ENCODE measurements at places on chromosomes 2 and 18.

- no peak for DNase-seq
These were observed 29.8 kb upstream of the LAMA1 start for GRCh38 chr18:7147399-7147798.

- DNase-seq: no peak
These were observed 61.0 kb downstream of the KLHL14 start for GRCh38 chr18:32711862-32712261.

- DNase-seq: no peak
These were observed 702.2 kb downstream of the ERBB4 start for GRCh38 chr2:211836409-211836808.

DNA sequence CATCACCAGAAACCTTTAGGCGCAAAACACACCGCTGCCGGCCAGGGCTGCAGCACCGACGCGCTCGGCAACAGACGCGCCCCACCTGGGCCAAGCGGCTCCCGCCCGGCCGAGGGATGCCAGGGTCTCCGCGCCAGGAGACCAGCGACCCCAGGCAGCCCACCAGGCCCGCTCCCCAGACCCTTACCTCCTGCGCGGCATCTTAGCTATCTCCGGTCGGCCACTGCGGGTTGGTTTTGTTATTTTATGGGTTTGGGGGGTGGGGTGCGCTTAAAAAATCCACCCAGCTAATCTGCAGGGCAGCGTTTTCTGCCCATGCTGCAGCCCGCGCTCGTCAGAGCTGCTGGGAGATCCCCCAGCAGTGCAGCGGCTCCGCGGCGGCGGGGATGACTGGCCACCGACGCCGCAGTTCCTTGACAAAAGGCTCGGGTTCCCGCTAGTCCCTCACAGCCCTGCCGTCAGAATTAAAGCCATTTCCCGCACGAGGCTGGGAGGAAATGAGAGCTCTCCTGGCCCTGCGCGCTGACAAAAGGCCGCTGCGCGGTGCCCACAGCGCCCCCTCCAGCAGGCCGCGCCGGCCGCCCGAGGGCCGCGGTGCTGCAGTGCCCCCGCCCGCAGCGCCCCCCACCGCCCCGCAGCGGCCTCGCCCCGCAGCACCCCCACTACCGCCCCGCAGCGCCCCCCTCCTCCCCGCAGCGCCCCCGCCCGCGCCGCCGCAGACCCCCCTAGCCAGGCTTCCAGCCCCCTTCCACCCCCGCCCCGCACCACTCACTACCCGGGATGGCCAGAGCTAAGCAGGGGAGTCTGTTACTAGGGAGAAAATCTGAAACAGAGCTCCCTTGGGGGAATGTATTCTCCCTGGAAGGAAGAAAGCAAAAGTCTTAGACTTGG, at the start of gene ADD2:
Gene ADD2 (minus strand): TSS at position 502 of the 891 bp plus-strand sequence. CDS start 61,792 bp downstream, outside the sequence.
- peak; percentile 25 for DNase-seq

DNA sequence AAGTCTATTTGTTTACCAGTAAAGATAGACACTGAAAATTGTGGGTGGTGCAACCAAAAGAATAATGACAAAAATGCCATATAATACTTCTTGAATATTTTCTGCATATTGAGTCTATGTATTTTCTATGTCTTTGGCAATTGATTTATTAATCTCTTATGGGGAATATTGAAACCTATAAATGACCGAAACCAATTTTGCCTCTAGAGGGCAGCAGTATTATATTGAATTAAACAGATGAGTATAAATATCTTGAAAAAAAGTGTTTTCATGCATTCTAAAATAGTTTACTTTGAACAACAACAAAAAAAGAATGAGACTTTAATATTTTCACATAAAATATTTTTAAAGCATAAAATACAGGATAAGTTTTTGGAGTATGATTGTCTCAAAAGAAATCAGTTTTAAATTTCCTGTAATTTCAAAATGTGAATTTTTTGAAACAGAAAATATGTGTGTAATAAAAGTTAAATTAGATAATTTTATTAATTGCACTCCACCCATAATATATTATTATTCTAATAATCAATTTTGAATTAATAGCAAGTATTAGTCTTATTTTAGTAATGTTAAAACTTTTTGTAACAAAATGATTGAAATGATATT, 49.9 kb upstream of the CALCRL start:
- DNase-seq: no peak

GRCh38 chr2:149832324-149832723, 244.7 kb upstream of the MMADHC start:
- no peak for DNase-seq

DNA sequence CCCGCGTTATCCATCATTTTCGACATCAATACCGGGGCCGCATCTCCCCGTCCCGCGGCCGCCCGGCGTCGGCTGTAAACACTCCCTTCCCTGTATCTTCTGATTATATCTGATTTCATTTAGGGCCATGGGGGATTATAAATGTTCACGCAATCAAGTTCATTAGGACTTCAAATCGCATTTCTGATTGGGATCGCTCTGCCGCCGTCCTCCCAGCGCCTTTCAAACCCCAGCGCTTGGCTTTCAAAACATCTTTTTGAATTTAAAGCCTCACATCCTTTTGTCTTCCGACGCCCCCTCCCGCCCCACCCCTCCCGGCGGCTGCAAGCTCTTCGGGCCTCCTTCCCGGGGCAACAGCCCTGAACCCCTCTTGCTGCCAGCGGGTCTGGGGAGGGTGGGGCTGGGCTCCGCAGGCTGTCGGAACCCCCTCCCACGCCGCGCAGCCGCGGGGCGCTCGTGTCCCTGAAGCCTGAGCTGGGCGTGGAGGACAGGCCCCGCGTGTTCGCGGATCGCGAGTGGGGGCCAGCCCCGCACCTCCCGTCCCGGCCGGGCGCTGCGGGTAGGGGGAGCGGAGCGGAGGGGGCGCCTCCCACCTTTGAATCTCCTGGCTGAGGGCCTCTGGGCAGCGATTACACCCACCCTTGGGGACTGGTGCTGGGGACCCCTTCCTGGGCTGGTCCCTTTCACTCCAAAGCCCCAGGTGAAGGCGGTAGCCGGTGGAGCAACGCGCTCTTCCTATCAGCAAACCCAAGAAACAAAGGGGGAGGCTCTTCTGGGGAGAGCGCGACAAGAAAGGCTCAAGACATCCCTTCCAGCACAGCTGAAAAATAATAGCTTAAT, 11.3 kb upstream of the GBX2 start:
- no peak for DNase-seq

DNA sequence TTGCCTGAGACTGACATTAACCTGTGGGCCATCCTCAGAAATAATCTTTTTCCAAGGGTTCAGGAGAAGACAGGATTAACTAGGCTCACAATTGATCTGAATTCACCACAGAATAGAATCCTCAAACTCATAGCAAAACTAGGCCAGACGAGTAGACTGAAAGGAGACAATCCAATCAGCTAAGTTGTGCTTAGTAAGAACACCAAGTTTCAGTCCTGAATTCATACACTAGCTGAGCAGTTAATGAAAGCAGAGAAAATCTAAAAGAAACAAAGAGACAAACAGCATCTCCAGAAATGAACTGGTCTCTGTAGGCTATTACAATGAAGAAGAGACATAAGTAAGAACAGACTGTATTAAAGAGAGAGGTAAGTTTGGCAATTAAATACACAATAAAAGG, 89.5 kb downstream of the GORASP2 start:
- no peak for DNase-seq

DNA sequence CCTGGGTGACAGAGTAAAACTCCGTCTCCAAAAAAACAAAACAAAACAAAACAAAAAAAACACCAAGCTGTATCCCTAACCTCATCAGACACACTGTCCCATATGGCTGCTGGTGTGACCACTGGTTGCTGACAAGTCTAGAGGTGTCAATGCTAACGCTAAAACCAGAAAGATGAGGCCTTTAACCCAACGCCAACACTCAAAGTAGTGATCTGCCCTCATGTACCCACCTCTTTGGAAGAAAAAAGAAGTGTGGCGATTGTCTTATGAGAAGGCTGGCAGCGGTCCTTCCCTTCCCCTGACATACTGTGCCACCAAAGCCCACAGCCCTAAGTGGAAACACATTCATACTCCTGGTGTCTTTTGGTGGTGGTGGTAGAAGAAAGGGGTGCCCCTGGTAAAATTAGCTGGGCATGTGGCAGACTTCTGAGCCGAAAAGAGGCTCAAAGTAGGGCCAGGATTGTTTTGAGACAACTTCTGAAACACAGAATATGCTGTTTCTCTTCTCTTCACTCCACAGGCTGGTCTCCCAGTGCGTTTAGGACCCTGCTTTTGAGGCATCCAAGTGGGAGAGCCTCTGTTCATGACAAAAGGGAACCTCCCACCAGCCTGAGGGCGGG, 9.8 kb downstream of the SERTAD2 start:
- no peak for DNase-seq

DNA sequence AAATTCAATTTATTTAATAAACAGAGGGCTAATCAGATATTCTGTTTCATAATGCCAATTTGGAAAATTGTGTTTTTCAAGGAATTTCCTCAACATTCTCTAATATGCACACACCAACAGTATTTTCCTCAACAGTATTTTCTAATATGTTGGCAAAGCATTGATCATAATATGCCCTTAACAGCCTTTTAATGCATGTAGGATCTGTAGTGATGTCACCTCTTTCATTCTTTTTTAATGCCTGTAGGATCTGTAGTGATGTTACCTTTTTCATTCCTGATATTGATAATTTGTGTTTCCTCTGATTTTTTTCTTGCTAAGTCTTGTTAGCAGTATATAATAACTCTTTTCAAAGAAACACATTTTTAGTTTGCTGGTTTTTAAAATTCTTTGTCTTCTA, 15.9 kb downstream of the VWA3B start:
- no peak for DNase-seq

DNA sequence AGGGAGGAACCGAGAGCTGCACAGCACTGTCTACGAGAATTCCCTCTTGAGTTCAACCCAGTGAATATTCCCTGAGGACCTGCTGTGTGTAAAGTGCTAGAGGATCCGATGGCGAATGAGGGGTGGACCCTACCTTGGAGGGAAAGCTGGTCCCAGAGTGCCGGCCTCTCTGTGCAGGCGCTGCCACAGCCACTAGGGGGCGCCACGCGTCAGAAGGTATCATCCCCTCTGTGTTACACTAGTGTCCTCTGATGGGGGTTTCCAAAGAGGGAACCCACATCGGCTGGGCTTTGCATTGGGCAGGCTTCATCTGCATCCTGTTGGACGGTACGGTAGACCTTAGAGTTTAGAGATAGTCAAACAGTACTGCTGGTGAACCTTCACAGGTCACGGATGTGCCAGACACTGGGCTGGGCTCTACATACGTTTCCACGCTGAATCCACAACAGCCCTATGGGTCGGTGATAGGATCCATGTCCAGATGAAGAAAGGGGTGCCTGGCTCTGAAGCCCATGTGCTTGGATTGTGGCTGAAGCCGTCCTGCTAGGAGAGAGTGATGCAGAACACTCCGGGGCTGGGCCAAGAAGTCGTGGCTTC, 39.0 kb downstream of the COA5 start:
- peak; percentile 66 for DNase-seq

DNA sequence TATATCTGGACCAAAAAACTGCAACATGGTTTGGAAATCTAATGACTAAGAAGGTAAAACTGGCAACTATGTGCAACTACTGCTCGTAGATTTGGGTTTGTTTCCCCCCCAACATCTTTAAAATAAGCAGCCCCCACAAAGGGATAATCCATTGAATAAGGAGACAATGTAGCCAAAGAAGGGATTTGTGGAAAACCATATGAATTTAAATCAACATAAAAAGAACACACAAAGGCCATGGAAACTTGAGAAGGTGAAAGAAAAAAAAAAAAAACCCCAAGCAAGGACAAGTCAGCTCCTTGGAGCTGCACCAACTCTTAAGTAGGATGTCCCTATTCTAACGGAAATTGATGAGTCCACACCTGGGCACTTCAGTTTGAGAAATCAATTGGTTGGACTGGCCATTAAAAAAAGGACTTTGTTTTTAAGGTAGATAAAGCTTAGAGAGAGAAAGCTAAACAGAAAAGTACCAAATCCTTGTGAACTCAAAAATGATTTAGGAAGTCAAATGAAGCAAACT, 53.7 kb upstream of the ST8SIA5 start:
- DNase-seq: no peak

GRCh38 chr2:100196786-100197494, 54.5 kb upstream of the AFF3 start:
- DNase-seq: no peak

DNA sequence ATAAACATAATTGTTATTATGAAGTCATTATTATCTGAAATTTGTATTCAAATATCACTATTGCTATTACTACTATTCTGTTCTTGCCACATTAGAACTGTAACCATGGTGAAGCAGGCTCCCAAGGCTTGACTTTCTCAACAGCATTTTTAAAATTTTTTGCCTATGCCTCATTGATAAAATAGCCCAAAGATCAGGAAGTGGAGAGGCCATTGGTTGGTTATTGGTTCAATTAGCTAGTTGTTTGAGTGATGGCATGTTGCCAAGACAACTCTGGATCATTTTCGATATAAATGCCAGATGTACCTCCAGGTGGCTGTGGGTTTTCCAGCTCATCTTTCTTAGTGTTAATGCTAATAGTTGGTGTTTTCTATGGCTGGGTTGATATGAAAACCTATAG, 513.5 kb downstream of the TRIB2 start:
- no peak for DNase-seq

GRCh38 chr2:81894451-81894990, 1590.0 kb upstream of the LRRTM1 start:
- no peak for DNase-seq

- DNase-seq: no peak
These were observed 13.9 kb downstream of the CLASP1 start for GRCh38 chr2:121635371-121635770.

GRCh38 chr2:236824836-236825235, 255.2 kb downstream of the ACKR3 start:
- no peak for DNase-seq

GRCh38 chr2:152548996-152549395, 168.3 kb downstream of the PRPF40A start:
- no peak for DNase-seq

DNA sequence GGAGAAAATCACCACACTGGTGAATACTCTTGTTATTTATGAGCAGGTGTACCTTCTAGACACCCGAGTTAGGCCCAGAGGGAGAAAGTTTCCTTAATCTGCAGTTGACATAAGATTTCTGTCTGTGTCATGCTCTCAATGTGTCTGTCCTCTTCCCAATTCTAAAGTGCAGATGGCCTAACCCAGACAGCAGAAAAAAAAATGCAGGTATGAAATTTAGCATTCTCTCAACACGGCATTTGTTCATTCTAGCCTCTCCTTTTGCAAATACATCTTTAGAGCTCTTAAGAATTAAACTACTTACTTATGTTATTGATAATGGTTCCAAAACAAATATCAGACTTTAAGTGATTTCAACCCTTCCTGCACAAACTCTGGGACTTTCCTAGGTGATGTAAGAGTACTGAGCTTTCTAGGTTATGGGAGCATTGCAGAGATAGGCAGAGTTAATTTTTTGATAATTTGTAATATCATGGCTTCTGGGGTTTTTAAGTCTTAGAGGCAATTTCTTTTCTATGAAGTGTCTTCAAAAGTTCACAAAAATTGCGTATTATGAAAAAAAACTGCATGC, 32.9 kb upstream of the ITGB6 start:
- DNase-seq: no peak

All from activated CD4-positive, alpha-beta T cell treated with anti-CD3 and anti-CD28 coated beads, Interleukin-2, amount 50 U/mL, for 24 hours (primary cell).